ENCODE measurements at places on chromosomes 13 and 19.

GRCh38 chr13:23867027-23867491 lies 22.1 kb downstream of the MIPEP start:
- H3K4me1 ChIP-seq: peaks cover 2% of the 10 kb centered on the region
- H3K4me3 ChIP-seq: no peak overlapping the region

GRCh38 chr19:7676854-7677253 lies at the start of gene MCEMP1:
Gene MCEMP1, plus strand, starts transcription at chr19:7677090. Its CDS starts 31 bp downstream, at chr19:7677121.
- H3K36me3 ChIP-seq: no peaks in the 10 kb centered on the region

GRCh38 chr13:74062933-74063332 lies 71.3 kb downstream of the KLF12 start:
- peak overlapping the region; percentile 81 for H3K27ac ChIP-seq
- DNase-seq: no peak
- H3K4me1 ChIP-seq: peaks cover 11% of the 10 kb centered on the region
- no peaks in the 10 kb centered on the region for H3K27me3 ChIP-seq

DNA sequence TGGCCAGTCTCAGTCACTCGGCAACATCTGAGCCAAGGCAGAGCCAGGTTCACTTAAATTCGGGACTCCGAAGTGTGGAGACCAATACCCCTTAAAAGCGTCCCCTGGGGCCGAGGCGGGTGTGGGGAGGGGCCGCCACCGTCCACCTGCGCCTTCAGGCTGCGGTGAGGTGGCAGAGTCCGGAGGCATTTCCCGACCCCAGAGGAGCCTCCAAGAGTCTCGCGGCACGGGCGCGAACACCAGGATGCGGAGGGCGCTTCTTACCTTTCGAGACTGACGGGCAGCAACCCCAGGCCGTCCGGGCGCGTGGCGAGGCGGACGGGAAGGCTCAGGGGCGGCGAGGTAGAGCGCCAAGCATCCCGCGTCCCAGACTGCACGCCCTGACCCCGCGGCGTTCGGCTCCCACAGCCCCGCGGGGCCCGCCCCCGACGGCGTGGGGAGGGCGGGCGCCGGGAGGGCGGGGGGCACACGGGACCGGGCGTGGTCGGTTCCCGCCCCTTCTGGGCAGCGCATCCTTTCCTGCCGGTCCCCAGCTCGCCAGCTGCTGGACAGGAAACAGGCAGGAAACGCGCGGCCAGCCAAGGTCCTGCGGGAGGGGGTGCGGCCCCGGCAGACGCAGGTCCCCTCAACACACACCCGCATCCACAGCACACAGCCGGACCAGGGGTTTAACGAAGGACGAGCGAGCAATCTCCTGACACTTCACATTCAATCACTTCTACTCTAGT lies at the start of gene THSD1:
Gene THSD1, minus strand, starts transcription at position 406 of the 728 bp plus-strand sequence. CDS start 3,572 bp downstream, outside the sequence.
- no peaks in the 10 kb centered on the region for H3K27me3 ChIP-seq
- H3K36me3 ChIP-seq: no peaks in the 10 kb centered on the region
- peak within 1 kb of the TSS; percentile 76 for H3K4me3 ChIP-seq

DNA sequence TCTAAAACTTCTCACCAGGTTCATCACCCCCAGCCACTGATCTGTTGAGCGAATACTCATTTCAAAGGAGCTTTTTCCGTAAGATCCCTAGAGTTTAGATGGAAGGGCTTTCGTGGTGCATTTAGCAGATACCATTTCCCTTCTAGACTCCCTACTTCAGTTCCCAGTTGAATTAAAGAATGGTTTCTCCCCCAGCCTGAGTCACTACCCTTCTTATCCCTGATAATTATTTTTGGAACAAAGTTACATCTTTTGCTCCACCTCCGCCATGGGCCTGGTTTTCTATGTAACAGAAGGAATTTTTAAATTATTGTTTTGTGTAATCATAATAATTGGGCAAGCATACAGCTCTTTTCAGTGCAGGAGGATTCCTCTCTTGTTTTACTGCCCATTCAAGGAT lies 22.0 kb downstream of the USPL1 start:
- peaks cover 48% of the 10 kb centered on the region for H3K36me3 ChIP-seq
- H3K27ac ChIP-seq: no peak overlapping the region
- H3K4me3 ChIP-seq: no peak overlapping the region
- DNase-seq: no peak
- no peaks in the 10 kb centered on the region for H3K27me3 ChIP-seq

GRCh38 chr13:49098198-49098597 lies 121.9 kb upstream of the MLNR start:
- DNase-seq: peak; percentile 4
- H3K36me3 ChIP-seq: peaks cover 7% of the 10 kb centered on the region
- no peaks in the 10 kb centered on the region for H3K27me3 ChIP-seq
- H3K27ac ChIP-seq: peak overlapping the region; percentile 91
- H3K4me1 ChIP-seq: peaks cover 12% of the 10 kb centered on the region

- H3K27ac ChIP-seq: no peak overlapping the region
- peaks cover 10% of the 10 kb centered on the region for H3K36me3 ChIP-seq
- no peak for DNase-seq
- no peaks in the 10 kb centered on the region for H3K27me3 ChIP-seq
- H3K4me3 ChIP-seq: no peak overlapping the region
These were observed 1.3 kb upstream of the ISYNA1 start for GRCh38 chr19:18439025-18439909.

DNA sequence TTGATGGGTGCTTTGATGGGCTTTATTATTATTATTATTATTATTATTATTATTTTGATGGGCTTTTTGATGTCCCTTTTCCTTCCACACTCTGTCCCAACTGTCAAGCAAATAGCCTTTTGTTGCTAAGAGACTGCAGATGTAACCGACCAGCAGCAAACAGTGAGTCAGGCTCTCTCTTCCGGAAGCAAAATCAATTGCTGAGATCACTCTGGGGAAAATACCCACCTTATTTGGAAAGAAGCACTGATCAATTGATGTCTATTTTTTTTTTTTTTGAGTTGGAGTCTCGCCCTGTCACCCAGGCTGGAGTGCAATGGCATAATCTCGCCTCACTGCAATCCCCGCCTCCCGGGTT lies 2.9 kb downstream of the LDLR start:
- peak overlapping the region; percentile 83 for H3K27ac ChIP-seq
- DNase-seq: no peak
